ENCODE measurements at places on chromosomes 11 and 22. TPM values are rescaled to one million over a fixed set of nuclear protein-coding genes. Genes with fewer than 3 reads are reported as not detected.

GRCh38 chr11:119853581-119854360, 124.8 kb upstream of the NECTIN1 start:
- H3K27me3 ChIP-seq, result no peaks in the 10 kb centered on the region
- no peak overlapping the region for H3K27ac ChIP-seq
- H3K4me1 ChIP-seq, result no peaks in the 10 kb centered on the region
- no peak overlapping the region for H3K4me3 ChIP-seq
- no peaks in the 10 kb centered on the region for H3K36me3 ChIP-seq

GRCh38 chr11:3827434-3828186, 13.1 kb downstream of the RHOG start:
- H3K4me3 ChIP-seq, result no peak overlapping the region
- H3K4me1 ChIP-seq, result peaks cover 31% of the 10 kb centered on the region
- no peak for DNase-seq
- no peaks in the 10 kb centered on the region for H3K36me3 ChIP-seq

GRCh38 chr11:79610678-79611077, 169.8 kb upstream of the TENM4 start:
- H3K4me3 ChIP-seq, result no peak overlapping the region
- H3K27me3 ChIP-seq, result no peaks in the 10 kb centered on the region
- H3K27ac ChIP-seq, result no peak overlapping the region
- no peaks in the 10 kb centered on the region for H3K36me3 ChIP-seq
- no peaks in the 10 kb centered on the region for H3K4me1 ChIP-seq

DNA sequence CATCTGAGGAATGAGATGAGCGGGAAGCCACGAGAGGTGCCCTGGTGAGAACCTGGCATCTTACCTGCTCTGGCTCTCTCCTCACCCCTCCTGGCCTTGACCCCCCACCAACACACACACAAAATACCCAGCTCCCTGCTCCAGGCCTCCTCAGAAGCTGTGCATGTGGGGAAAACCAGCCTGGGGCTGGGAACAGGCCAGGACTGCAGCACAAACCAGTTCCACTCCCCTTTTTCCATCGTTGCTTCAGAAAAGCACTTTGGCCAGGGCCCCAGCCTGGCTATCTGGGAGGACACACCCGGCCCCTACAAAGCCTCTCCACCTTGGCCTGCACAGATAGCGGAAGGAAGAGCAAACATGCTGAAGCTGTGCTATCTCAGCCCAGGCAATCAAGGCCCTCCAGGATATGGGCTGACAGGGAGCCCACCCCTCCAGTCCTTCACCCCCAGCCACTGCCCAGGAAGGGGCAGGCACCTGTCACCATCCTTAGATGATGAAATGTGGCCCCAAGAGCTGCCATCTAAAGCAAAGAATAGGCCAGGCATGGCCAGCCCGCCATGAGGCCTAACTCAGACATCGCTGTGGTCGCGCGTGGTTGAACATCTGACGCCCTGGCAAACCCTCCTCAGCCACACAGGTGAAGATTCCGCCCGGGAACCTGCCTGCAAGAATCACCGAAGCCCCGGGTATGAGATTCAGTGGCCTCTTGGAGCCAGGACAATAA, 35.4 kb downstream of the PISD start:
- peak overlapping the region; percentile 36 for H3K4me3 ChIP-seq
- peak overlapping the region; percentile 69 for H3K27ac ChIP-seq
- no peak for DNase-seq
- H3K27me3 ChIP-seq, result no peaks in the 10 kb centered on the region
- H3K4me1 ChIP-seq, result peaks cover 19% of the 10 kb centered on the region

GRCh38 chr11:117876341-117877119, at the start of gene FXYD6:
TSS of gene FXYD6 (minus strand) at chr11:117876658. CDS start at chr11:117842776, 33,882 bp downstream.
- H3K27me3 ChIP-seq, result peaks cover 41% of the 10 kb centered on the region
- peaks cover 23% of the 10 kb centered on the region for H3K4me1 ChIP-seq

GRCh38 chr11:16933756-16934603, 80.2 kb downstream of the PLEKHA7 start:
- H3K27ac ChIP-seq, result no peak overlapping the region
- no peaks in the 10 kb centered on the region for H3K36me3 ChIP-seq
- no peaks in the 10 kb centered on the region for H3K27me3 ChIP-seq
- no peak overlapping the region for H3K4me3 ChIP-seq
- no peak for DNase-seq

DNA sequence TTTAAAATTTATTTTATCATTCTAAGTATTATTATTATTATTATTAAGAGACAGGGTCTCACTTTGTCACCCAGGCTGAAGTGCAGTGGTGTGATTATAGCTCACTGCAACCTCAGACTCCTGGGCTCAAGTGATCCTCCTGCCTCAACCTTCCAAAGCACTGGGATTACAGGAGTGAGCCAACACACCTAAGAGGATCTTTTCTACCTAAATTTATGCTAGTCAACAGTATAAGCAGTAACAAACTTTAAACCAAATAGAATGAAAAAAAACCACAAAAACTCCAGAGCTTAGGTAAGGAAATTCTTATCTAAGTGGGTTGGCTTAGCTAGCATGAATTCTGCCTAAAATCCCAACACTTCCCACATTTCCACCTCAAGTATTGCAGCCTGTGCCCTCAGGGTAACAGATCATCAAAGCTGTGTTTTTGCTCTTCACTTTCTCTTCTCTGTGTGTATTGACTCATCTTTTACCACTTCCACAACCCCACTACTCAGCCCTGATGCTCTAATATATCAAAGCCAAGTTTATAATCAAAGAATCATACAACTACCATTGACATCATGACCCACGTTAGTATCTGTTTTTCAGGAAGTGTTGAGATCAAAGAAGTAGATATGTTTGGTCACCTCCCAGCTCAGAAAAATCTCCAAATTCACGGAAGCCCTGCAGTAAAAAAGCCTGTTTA, 93.7 kb upstream of the SPON1 start:
- no peaks in the 10 kb centered on the region for H3K4me1 ChIP-seq
- no peaks in the 10 kb centered on the region for H3K27me3 ChIP-seq
- DNase-seq, result no peak
- H3K4me3 ChIP-seq, result no peak overlapping the region
- H3K27ac ChIP-seq, result no peak overlapping the region

GRCh38 chr11:60561254-60561653, 46.1 kb downstream of the MS4A13 start:
- H3K4me3 ChIP-seq, result no peak overlapping the region
- no peaks in the 10 kb centered on the region for H3K4me1 ChIP-seq
- no peaks in the 10 kb centered on the region for H3K36me3 ChIP-seq
- H3K27me3 ChIP-seq, result no peaks in the 10 kb centered on the region

DNA sequence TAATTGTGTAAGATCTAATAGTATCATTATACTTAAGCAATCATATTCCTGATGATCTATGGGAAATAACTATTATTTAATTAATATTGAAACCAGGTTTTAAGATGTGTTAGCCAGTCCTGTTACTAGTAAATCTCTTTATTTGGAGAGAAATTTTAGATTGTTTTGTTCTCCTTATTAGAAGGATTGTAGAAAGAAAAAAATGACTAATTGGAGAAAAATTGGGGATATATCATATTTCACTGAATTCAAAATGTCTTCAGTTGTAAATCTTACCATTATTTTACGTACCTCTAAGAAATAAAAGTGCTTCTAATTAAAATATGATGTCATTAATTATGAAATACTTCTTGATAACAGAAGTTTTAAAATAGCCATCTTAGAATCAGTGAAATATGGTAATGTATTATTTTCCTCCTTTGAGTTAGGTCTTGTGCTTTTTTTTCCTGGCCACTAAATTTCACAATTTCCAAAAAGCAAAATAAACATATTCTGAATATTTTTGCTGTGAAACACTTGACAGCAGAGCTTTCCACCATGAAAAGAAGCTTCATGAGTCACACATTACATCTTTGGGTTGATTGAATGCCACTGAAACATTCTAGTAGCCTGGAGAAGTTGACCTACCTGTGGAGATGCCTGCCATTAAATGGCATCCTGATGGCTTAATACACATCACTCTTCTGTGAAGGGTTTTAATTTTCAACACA, 6.4 kb downstream of the BIRC3 start:
- H3K27me3 ChIP-seq, result 0 out of 2 replicates have a peak, but pooled peaks cover under 1% of the 10 kb centered on the region
- H3K36me3 ChIP-seq, result no peaks in the 10 kb centered on the region
- H3K4me3 ChIP-seq, result no peak overlapping the region
- no peaks in the 10 kb centered on the region for H3K4me1 ChIP-seq

DNA sequence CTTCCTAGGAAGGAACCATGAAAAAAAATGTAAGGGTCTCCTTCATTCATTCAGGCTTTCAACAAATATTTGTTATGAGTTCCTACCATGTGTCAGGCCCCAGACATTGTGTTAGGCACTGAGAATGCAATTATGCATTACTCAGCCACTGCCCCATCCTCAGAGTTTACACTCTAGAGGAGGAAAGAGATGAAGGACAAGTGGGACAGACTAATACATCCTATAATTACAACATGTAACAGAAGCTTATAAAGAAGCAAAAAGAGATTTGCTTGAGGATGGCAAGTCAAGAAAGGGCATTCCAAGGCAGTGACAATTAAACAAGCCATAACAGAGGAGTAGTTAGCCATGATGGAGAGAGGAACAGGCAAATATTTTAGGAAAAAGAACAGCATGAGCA, 78.6 kb downstream of the FAM168A start:
- no peak for DNase-seq
- no peak overlapping the region for H3K4me3 ChIP-seq
- peaks cover 9% of the 10 kb centered on the region for H3K4me1 ChIP-seq
- no peaks in the 10 kb centered on the region for H3K36me3 ChIP-seq

- no peaks in the 10 kb centered on the region for H3K27me3 ChIP-seq
- H3K4me3 ChIP-seq, result no peak overlapping the region
- H3K4me1 ChIP-seq, result 0 out of 2 replicates have a peak, but pooled peaks cover 15% of the 10 kb centered on the region
Measured at GRCh38 chr22:33361581-33361980, 303.4 kb upstream of the SYN3 start.

DNA sequence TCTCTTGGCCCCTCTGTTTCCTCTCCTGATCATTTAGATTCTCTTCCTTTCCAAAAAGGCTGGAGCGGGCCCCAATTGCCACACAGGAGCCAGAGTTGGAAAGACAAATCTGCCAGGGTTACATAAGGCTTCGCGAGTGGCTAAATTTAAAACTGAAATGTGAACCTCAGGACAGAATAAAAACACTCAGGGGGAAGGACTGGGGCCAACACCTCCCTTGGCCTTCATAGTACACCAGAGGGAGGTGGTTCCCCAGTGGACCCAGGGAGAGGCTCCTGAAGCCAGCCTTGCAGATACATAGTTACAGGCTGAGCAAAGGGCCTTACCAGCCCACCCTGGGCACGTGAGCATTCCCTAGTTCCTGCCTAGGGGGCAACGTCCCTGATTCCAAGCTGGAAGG, 150.1 kb downstream of the MN1 start:
- H3K27me3 ChIP-seq, result no peaks in the 10 kb centered on the region
- no peak for DNase-seq
- no peaks in the 10 kb centered on the region for H3K36me3 ChIP-seq
- no peak overlapping the region for H3K4me3 ChIP-seq
- H3K27ac ChIP-seq, result no peak overlapping the region

- DNase-seq, result no peak
- H3K36me3 ChIP-seq, result no peaks in the 10 kb centered on the region
- H3K4me3 ChIP-seq, result no peak overlapping the region
Measured at GRCh38 chr11:102276783-102277182, 40.5 kb upstream of the BIRC3 start.

GRCh38 chr11:8026982-8027381, 39.8 kb downstream of the EIF3F start:
- H3K4me1 ChIP-seq, result no peaks in the 10 kb centered on the region
- DNase-seq, result no peak
- no peak overlapping the region for H3K4me3 ChIP-seq
- H3K36me3 ChIP-seq, result no peaks in the 10 kb centered on the region
- no peak overlapping the region for H3K27ac ChIP-seq

DNA sequence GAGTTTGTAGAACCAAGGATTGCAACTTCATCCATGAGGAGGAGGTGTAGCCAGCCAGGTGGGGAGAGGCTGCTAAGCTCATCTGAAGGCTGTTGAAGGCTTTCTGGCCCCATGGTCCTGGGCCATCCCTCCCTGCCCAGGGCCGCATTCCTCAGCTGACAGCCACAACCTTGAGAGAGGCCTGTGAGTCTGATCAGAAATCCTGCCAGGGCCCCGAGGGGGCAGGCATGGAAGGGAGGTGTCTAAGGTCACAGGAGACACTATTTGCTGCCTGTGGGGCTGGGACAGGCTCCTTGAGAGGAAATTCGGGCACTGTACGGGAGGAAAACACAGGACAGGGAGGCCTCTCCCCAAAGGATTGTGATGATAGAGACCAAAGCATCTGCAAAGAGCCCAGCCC, 88.1 kb upstream of the IGLL5 start:
- DNase-seq, result no peak
- H3K27me3 ChIP-seq, result peaks cover 100% of the 10 kb centered on the region
- H3K4me3 ChIP-seq, result no peak overlapping the region

- H3K27me3 ChIP-seq, result 0 out of 2 replicates have a peak, but pooled peaks cover 4% of the 10 kb centered on the region
- no peak for DNase-seq
- H3K4me3 ChIP-seq, result no peak overlapping the region
- no peak overlapping the region for H3K27ac ChIP-seq
Measured at GRCh38 chr11:113623114-113623513, 83.0 kb downstream of the TMPRSS5 start.

DNA sequence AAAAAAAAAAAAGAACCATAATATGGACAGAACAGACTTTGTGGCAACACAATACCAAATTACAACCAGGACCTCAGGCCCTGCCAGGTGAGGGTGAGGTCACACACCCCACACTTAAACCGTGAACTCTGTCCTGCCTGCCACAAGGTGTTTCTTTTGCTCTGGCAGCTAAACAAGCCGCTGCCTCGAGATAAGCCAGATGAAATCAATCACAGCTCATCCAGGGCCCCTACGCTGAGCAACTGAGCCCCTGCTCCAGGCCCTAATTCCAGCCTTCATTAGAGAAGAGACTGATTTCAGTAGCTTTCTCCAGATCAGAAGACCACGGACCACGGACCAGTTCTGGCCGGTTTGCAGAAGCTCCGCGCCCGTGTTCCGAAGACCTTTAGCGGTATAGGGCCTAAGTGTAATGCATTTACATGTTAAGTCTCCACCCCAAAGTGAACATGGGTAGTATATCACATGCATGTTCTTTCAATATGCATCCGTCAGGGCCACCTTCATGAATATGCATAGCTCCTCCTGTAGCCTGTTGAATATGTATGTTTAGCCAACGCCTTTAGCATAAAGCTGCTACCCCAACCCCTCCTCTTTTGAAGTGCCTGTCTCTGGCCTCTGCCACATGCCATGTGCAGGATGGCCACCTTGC, 14.8 kb upstream of the RAC2 start:
- peak overlapping the region; percentile 35 for H3K4me3 ChIP-seq
- DNase-seq, result peak; percentile 62
- no peaks in the 10 kb centered on the region for H3K36me3 ChIP-seq
- H3K27ac ChIP-seq, result no peak overlapping the region
- H3K27me3 ChIP-seq, result peaks cover 6% of the 10 kb centered on the region

- no peak overlapping the region for H3K27ac ChIP-seq
- no peak for DNase-seq
- H3K4me1 ChIP-seq, result peaks cover 22% of the 10 kb centered on the region
- no peak overlapping the region for H3K4me3 ChIP-seq
Measured at GRCh38 chr11:75579841-75580240, 17.8 kb downstream of the SERPINH1 start.

- no peaks in the 10 kb centered on the region for H3K4me1 ChIP-seq
- no peak for DNase-seq
- no peaks in the 10 kb centered on the region for H3K27me3 ChIP-seq
- no peak overlapping the region for H3K4me3 ChIP-seq
Measured at GRCh38 chr11:35629914-35630313, 11.7 kb downstream of the FJX1 start.

Gene VPS11
- 13.4 TPM for total RNA-seq

Gene LARGE1
- total RNA-seq, result 75.6 TPM

Gene CELSR1
- 20.4 TPM for total RNA-seq

Gene APOA5
- 0.35 TPM for total RNA-seq

Gene OR5A1
- 0.03 TPM for total RNA-seq

Gene SAA2
- total RNA-seq, result not detected

Gene MS4A6E
- total RNA-seq, result not detected

Gene CYP2D6
- 1.3 TPM for total RNA-seq

Gene LUZP2
- total RNA-seq, result 2.6 TPM

Gene FBLN1
- total RNA-seq, result 137 TPM

Gene DNAL4
- 11.3 TPM for total RNA-seq

Gene OR4D5
- total RNA-seq, result not detected

Gene AIFM3
- 1.7 TPM for total RNA-seq
